ENCODE measurements at places on chromosomes 11 and 22.

DNA sequence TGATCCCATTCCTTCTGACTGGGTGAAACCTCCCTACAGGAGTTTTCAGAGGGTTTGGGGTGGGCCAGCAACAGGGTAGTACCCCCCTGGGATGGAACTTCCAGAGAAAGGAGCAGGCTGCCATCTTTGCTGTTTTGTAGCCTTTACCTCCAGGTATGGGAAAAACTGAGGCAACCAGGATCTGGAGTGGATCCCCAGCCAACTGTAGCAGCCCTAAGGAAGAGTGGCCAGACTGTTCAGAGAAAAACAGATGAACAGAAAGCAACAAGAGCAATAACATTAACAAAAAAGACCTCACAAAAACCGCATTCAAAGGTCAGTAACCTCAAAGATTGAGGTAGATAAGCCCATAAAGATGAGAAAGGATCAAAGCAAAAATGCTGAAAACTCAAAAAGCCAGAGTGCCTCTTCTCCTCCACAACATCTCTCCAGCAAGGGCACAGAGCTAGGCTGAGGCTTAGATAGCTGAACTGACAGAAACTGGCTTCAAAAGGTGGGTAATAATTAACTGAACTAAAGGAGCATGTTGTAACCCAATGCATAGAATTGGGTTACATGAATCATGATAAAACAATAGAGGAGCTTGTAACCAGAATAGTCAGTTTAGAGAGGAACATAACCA lies 1288.6 kb upstream of the CNTN5 start:
- H3K27ac ChIP-seq = no peak overlapping the region
- no peaks in the 10 kb centered on the region for H3K36me3 ChIP-seq
- no peak for DNase-seq

GRCh38 chr11:16605389-16605893 lies 133.0 kb upstream of the C11orf58 start:
- H3K4me1 ChIP-seq = no peaks in the 10 kb centered on the region
- no peaks in the 10 kb centered on the region for H3K27me3 ChIP-seq
- no peak overlapping the region for H3K27ac ChIP-seq
- no peak overlapping the region for H3K4me3 ChIP-seq
- no peak for DNase-seq
- no peaks in the 10 kb centered on the region for H3K36me3 ChIP-seq

GRCh38 chr11:74543991-74544390 lies 48.4 kb upstream of the POLD3 start:
- H3K4me1 ChIP-seq = no peaks in the 10 kb centered on the region
- no peak for DNase-seq
- H3K27me3 ChIP-seq = no peaks in the 10 kb centered on the region
- H3K4me3 ChIP-seq = no peak overlapping the region

DNA sequence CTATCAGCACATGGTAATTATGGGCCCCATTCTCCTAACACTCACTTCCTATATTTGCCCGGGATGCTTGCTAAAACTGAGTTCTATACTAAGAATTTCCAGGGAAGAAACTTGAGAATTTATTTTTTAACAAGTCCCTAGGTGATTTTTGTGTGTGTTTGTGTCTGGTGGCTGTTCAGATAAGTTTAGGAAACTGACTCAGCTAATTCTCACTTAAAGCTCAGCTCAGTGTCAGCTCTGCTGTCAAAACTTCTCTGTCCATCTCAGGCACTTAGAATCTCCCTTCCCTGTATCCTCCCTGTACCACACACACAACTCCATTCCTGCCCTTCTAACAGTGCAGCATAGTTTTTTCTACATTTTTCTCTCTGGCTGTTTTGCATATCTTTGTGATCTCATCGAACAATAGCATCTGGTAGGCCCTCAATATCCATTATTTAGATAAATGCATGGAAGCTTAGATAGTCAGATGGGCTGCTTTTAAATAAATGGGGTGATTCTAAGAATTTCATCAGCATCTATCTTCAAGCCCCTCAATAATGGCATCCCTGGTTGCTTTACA lies 69.3 kb downstream of the PIWIL4 start:
- no peak for DNase-seq
- H3K27me3 ChIP-seq = no peaks in the 10 kb centered on the region
- no peaks in the 10 kb centered on the region for H3K36me3 ChIP-seq
- H3K4me1 ChIP-seq = peaks cover 7% of the 10 kb centered on the region

GRCh38 chr11:92246630-92247029 lies 22.0 kb downstream of the FAT3 start:
- H3K4me1 ChIP-seq = no peaks in the 10 kb centered on the region
- H3K36me3 ChIP-seq = no peaks in the 10 kb centered on the region
- H3K27me3 ChIP-seq = no peaks in the 10 kb centered on the region
- no peak overlapping the region for H3K27ac ChIP-seq
- no peak overlapping the region for H3K4me3 ChIP-seq

GRCh38 chr22:39528080-39528661 lies 4.4 kb downstream of the RPS19BP1 start:
- DNase-seq = peak; percentile 69
- peak overlapping the region; percentile 68 for H3K4me3 ChIP-seq
- peaks cover 14% of the 10 kb centered on the region for H3K36me3 ChIP-seq
- no peaks in the 10 kb centered on the region for H3K27me3 ChIP-seq

DNA sequence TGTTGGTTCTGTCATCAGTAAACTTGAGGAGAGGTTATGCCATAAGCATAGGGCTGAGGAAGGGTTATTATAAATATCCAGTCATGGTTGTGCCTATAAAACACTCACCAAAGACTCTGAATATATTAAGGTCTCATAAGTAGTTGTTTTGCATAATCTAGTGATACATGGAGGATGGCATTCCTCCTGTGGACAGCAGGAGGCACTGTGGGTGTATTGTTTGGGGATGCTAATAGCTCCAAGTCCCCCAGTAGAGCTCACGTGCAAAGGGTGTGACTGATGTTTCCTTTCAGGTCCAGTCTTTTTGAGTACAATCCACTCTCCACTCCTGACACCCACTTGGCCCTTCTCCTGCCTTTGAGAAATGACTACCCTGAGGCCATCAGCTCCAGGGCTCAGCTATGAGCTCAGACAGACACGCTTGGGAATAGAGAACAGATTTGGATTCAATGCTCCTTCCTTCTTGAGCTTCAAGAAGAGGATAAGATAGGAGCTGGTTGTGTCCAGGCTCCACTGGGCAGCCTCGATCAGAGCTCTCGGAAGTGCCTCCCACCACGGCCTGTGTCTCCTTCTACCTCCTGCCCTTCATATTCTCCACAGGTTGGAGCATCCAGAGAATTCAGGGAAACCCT lies 85.2 kb upstream of the IGLL5 start:
- H3K27me3 ChIP-seq = no peaks in the 10 kb centered on the region
- DNase-seq = peak; percentile 89
- no peak overlapping the region for H3K4me3 ChIP-seq
- no peak overlapping the region for H3K27ac ChIP-seq

GRCh38 chr11:70727899-70728620 lies 329.7 kb downstream of the CTTN start:
- no peaks in the 10 kb centered on the region for H3K4me1 ChIP-seq
- H3K27ac ChIP-seq = no peak overlapping the region
- no peak overlapping the region for H3K4me3 ChIP-seq
- DNase-seq = no peak
- H3K27me3 ChIP-seq = no peaks in the 10 kb centered on the region

GRCh38 chr11:61550665-61551227 lies 30.1 kb downstream of the SYT7 start:
- H3K27me3 ChIP-seq = no peaks in the 10 kb centered on the region
- H3K27ac ChIP-seq = no peak overlapping the region
- DNase-seq = no peak
- H3K36me3 ChIP-seq = no peaks in the 10 kb centered on the region
- no peak overlapping the region for H3K4me3 ChIP-seq

DNA sequence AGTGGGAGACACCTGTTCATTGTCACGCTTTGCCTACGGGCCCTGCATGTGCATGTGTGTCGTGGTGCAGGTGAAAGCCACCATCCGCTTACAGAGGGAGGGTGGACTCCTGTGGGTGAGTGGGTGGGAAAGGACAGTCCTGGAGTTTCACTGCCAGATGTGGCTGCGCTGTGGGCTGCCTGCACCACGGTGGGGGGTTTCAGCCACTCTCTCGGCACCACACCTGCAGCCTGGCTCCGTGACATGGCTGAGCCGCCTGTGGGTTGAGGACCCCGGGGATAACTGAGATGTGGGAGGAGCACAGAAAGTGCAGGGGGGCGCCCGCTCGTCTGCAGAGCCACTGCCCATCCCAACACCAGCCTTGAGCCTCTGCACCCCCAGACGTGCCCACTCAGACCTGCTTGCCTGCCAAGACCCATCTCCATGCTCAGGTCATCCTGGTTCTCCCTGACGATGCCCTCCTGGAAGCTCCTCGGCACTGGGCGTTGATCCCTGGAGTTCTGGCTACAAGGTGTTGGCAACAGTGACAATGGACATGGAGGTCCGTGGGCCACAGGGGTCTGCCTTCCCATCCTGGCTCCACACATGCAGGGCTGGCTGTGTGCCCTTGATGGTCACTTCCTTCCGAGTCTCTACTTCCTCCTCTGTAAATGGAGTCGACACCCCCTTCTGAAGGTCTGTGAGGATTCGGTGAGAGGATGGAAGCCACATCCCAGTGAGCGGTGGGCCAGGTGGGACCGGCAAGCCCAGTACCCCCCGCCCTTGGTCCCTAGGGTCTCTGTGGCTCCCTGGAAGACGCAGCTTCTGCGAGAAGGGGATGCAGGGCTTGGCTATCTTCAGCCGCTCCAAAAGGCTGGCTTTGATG lies 1007.0 kb downstream of the BRD1 start:
- DNase-seq = no peak
- H3K4me1 ChIP-seq = peaks cover 25% of the 10 kb centered on the region
- H3K27me3 ChIP-seq = no peaks in the 10 kb centered on the region
- no peak overlapping the region for H3K27ac ChIP-seq
- no peak overlapping the region for H3K4me3 ChIP-seq
- H3K36me3 ChIP-seq = no peaks in the 10 kb centered on the region

- H3K27ac ChIP-seq = no peak overlapping the region
- H3K36me3 ChIP-seq = no peaks in the 10 kb centered on the region
- H3K4me1 ChIP-seq = no peaks in the 10 kb centered on the region
- H3K27me3 ChIP-seq = no peaks in the 10 kb centered on the region
Measured at GRCh38 chr22:48872271-48873190, 955.1 kb downstream of the BRD1 start.

DNA sequence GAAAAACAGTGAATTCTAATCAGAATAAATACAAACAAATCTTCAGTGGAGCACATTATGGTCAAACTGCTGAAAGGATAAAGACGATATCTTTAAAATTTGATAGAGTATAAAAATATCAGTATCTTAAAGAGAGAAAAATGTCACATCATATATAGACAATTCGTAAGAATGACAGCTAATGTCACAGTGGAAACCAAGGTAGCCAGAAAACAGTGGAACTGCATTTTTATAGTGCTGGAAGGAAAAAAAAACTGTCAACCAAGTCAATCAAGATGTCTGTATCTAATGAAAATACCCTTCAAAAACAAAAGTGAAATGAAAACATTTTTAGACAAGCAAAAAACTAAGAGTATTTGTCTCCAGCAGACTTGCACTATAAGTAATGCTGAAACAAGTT lies 73.4 kb upstream of the HMGXB4 start:
- H3K27ac ChIP-seq = no peak overlapping the region
- H3K4me3 ChIP-seq = no peak overlapping the region
- H3K36me3 ChIP-seq = peaks cover 49% of the 10 kb centered on the region
- H3K27me3 ChIP-seq = no peaks in the 10 kb centered on the region
- DNase-seq = no peak
- peaks cover 22% of the 10 kb centered on the region for H3K4me1 ChIP-seq

- no peak overlapping the region for H3K4me3 ChIP-seq
- H3K27me3 ChIP-seq = no peaks in the 10 kb centered on the region
- no peak overlapping the region for H3K27ac ChIP-seq
- H3K36me3 ChIP-seq = no peaks in the 10 kb centered on the region
Measured at GRCh38 chr11:115672412-115672811, 168.2 kb upstream of the CADM1 start.

DNA sequence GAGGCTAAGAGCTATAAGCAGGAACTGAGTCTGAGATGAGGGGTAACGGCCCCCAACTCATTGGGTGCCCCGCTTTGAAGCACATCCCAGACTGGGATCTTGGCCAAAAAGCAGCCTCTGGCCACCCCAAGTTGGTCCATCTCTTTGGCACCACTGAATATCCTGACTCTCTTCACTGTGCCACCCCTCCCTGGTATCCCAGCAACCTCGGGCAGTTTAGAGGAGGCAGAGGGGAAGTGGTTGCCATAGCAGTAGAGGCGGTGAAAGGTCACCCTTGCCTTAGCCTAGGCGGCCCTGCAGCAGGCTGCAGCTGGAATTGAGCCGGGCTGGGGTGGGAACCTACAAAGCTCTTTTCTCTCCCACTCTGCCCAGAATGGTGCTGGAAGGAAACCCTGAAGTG lies 1.1 kb downstream of the PELI3 start:
- no peaks in the 10 kb centered on the region for H3K27me3 ChIP-seq
- no peaks in the 10 kb centered on the region for H3K36me3 ChIP-seq
- no peak overlapping the region for H3K27ac ChIP-seq
- H3K4me1 ChIP-seq = peaks cover 27% of the 10 kb centered on the region
- peak overlapping the region; percentile 83 for H3K4me3 ChIP-seq
- no peak for DNase-seq

DNA sequence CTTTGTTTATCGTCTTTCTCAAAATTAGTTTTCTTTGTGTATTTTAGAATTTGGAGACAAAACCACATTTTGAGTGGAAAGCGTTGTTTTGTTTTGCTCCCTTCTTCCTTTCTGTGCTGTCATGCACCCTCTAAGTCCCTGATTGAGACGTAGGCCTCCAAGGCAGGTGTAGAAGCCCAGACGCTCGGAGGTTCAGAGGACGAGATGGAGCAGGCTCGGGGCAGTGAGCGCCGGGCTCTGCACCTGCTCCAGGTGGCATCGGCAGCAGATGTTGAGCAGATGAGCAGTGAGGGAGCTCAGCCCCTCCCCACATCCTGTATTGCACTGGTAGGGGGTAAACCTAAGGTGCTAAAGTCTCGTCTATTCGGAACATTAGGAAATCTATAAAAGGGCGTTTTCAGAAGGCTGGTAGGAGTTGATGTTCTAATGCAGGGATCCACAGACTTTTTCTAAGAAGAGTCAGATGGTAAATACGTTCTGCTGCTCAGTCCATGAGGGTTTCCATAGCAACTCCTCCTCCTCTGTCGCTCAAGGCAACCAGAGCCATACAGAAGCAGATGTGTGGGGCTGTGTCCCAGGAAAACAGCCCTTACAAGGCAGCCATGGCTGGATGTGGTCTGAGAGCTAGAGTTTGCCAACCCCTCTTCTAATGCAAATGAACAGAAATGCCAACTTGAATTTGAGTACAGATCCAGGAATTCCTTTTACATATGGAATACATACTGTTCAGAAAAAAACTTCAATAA lies 724.2 kb downstream of the BRD1 start:
- H3K27me3 ChIP-seq = no peaks in the 10 kb centered on the region
- no peak overlapping the region for H3K4me3 ChIP-seq
